Stimulated activated CD8-positive, alpha-beta memory T cell treated with anti-CD3 and anti-CD28 coated beads, Interleukin-7, amount 100 ng/mL, for 48 hours (primary cell): ENCODE measurements at places on chromosomes 5 and 9.

GRCh38 chr5:81854485-81854884, 103.6 kb upstream of the SSBP2 start:
- DNase-seq: no peak

- no peak for DNase-seq
These were observed 5.7 kb upstream of the TRAF1 start for GRCh38 chr9:120932086-120932823.

GRCh38 chr9:121706149-121706750, 54.8 kb downstream of the DAB2IP start:
- no peak for DNase-seq

- DNase-seq: no peak
These were observed 99.3 kb upstream of the ERCC6L2 start for GRCh38 chr9:95776176-95776575.

GRCh38 chr5:21603796-21604195, 1249.3 kb downstream of the CDH12 start:
- DNase-seq: no peak

GRCh38 chr9:106843371-106843770, 19.6 kb upstream of the ZNF462 start:
- no peak for DNase-seq

- no peak for DNase-seq
These were observed 13.7 kb upstream of the DAB2IP start for GRCh38 chr9:121637713-121638220.

GRCh38 chr9:82108474-82108873, 119.9 kb downstream of the SPATA31D1 start:
- no peak for DNase-seq

GRCh38 chr5:5288201-5288600, 134.3 kb upstream of the ICE1 start:
- DNase-seq: no peak

DNA sequence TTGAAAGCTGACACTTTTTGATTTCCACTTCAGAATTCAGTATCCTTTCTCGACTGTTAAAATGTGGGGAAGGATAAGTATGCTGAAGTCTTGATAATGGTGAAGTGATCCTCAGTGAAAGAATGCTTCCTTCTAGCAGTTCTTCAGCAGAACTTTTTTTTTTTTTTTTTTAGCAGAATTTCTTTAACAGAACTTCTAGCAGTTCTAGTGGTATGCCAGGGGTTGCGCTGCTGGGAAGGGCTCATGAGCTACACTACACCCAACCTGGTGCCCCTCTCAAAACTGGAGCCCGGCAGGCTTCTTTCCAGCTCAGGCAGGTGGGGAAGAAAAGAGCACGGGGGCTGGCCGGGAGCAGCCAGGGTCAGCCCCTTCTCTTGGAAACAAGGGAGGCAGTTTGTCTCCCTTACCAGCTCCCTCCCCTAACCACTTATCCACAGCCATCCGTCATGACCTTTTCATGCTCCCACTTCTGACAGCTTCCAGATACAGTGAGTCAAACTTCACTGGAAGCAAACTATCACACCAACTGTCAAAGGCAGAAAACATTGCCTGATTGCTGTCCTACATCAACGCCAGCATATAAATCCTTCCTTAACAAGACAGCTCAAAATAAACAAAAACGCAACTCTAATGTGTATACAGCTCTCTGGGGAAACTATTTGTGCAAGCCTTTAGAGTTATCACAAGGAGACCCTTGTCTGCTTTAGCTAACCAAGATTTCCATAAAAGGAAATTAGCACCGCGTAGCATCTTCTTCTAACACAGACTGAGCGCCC, 211.5 kb downstream of the GAPVD1 start:
- DNase-seq: no peak

GRCh38 chr9:101705135-101705661, 33.2 kb downstream of the GRIN3A start:
- no peak for DNase-seq

DNA sequence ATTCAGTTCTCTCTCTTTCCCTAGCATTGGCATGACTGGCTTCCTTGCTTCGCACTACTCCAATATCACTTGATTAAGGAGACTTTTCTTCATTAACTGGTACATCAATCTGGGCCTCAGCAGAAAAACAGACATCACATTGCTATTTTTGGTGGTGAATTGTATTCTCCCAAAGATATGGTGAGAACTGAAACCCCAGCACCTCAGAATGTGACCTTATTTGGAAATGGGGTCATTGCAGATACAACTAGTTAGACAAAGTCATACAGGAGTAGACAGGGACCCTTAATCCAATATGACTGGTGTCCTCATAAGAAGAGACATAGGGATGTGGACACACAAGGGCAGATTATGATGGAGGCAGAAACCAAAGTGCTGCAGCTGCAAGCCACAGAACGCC, 7.5 kb upstream of the RAD23B start:
- DNase-seq: no peak

DNA sequence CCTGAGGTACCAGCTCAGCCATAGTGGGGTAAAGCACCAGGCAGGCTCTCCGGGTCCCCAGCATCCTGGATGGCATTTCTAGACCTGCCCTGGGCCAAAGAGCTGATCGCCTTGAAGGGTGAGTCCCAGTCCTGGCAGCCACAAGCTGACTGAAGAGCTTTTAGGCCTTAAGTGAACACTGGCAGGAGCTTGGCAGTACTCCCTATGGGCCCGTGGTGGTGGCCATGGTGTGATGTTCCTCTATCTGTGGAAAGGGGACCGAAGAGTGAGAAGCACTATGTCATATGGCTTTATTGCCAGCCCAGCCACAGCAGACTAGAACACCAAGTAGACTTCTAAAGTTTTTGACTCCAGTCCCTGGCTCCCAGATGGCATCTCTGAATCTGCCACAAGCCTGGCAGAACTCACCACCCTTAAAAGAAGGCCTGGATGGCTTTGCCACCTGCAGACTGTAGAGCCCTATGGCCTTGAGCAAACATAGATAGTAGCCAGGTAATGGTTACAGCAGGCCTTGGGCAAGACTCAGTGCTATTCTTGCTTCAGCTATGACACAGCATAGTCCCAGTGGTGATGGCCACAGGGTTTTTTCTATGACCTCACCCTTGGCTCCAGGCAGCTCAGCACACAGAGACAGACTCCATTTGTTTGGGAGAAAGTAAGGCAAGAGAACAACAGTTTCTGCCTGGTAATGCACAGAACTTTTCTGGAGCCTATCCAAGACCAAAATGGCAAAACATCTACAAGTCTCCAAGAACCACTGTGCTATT, 801.5 kb upstream of the DMAC1 start:
- DNase-seq: no peak

DNA sequence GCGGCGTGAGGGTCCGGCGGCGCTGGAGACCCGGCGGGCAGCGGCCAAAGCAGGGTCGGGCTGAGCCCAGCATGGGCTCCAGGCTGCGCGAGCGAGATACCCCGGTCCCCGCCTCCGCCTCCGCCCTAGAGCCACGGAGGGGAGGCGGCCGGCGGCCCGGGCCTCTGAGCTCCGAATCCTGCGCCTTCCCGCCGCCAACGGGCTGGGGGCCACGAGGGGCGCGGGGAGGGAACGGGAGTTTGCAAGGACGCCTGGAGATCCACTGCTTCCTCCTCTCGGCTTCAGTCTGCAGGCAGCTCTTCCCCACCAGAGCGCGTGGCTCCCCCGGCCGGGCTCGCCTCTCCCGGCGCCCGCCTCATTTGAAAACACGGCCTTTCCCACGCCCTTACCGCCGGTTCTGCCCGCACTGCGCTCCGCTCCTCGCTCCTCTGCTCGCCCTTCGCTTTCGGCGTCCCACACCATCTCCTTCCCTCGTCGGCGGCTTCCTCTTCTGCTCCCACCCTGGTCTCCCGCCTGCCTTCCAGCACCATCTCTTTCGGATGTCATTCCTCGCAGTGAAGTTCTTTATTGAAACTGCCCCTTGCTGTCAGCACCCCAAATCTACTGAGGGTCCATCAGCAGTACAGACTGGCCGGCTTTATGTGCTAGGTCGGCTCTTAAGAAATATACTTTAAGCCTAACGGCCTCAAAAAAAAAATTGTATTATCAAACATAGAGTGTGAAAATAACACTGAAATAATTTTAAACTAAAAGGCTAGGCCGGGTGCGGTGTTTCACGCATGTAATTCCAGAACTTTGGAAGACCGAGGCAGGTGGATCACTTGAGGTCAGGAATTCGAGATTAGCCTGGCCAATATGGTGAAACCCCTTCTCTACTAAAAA, 105.0 kb upstream of the FAM120A start:
- no peak for DNase-seq

- DNase-seq: no peak
These were observed 57.7 kb upstream of the MAMDC2 start for GRCh38 chr9:69985971-69986370.

DNA sequence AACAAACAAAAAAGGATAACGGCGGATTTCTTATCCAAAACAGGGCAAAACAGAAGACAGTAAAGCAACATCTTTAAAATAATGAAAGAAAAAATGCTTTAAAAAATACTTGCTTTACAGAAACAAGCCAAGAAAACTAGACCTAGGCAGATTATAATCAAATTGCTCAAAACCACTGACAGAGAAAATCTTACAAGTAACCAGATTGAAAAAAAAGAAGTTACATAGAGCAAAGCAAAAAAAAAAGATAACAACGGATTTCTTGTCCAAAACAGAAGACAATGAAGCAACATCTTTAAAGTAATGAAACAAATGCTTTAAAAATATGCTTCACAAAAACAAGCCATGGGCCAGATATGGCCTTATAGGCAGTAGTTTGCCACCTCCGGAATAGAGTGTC, 51.1 kb downstream of the RICTOR start:
- no peak for DNase-seq

DNA sequence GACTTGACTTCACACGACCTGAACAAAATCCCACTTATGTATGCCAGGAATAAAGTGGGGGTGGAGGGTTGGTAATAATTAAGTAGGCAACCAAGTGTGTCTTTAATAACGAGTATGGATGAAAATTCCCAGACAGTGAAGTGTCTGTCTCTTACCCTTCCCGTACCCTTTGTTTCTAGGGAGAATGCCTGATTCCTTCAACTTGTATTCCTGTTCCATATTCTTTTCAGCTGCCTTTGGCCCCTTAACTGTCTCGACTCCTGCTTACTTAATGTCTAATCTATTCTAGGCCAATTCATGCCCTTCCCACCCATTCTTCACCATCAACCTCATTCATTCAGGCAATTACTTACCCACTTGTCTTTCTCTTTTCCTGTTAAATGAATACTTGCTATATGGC, 380.5 kb downstream of the RAB3C start:
- DNase-seq: no peak

- no peak for DNase-seq
These were observed 329.3 kb downstream of the ENC1 start for GRCh38 chr5:74310997-74311930.

GRCh38 chr9:137268538-137269201, 8.9 kb upstream of the TOR4A start:
- no peak for DNase-seq

- no peak for DNase-seq
These were observed 253.9 kb upstream of the TYRP1 start for GRCh38 chr9:12439267-12439666.

- no peak for DNase-seq
These were observed 5.8 kb downstream of the ANKDD1B start for GRCh38 chr5:75616971-75617621.

DNA sequence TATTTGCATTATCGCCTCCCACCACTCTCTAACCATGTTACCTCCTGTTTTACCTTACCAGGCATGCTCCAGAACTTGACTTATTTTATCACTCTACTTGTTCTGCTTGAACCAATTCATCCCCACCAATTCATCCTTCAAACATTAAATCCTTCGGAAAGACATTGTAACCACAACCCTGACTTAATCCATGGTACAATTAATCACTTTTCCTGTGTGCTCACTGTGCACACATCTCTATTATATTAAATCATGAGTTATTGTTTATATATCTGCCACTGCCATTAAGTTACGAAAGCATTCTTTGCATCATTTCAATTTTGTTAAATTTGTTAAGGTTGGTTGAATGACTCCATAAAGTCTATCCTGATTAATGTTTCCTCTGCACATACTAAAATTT, 7.4 kb upstream of the C5orf46 start:
- DNase-seq: no peak

GRCh38 chr5:94618029-94618492, 343 bp downstream of the KIAA0825 start:
- DNase-seq: no peak

DNA sequence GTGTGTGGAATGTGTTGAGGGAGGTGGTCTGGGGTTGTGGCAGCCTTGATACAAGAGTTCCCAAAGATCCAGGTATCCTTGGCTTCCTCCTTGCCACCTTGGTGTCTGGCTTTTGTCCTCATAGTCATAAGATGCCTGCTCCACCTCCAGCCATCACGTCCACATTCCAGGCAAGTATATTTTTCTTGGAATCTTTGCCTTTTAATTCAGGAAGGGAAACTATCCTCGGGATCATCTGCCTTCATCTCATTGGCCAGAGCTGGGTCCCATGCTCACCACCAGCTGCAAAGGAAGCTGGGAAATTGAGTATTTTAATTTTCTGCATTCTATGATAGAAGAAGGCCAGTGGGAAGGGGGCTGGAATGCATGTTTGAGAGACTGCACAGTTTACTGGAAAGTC, 186.7 kb downstream of the C9orf50 start:
- DNase-seq: no peak

DNA sequence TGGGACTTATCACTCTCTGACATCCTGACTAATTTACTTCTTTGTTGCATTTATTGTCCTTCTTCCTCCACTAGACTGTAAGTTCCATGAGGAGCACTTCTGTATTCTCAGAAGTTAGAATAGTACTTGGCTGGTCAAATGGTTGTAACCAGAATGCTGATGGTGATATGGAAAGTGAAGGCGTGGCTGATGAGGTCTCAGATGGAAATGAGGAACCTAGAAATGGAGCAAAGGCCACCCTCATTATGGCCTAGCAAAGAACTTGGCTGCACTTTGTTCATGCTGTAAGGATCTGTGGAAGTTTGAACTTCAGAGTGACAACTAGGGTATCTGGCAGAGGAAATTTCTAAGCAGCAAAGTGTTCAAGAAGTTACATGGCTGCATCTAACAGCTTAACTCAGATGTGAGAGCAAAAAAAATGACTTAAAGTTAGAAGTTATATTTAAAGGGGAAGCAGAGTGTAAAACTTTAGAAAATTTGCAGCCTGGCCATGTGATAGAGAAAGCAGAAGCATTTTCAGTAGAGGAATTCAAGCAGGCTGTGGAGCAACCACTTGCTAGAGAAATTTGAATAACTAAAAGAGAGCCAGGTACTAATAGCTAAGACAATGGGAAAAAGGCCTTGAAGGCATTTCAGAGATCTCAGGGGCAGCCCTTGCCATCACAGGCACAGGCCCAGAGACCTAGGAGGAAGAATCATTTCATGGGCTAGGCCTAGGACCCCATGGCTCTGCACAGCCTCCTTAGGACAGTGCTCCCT, 14.9 kb upstream of the SLC22A5 start:
- DNase-seq: no peak
